ENCODE measurements at places on chromosomes 3 and 15. TPM values are rescaled to one million over a fixed set of nuclear protein-coding genes. Genes with fewer than 3 reads are reported as not detected.

- peak; percentile 7 for DNase-seq
These were observed 1.1 kb downstream of the SH2D7 start for GRCh38 chr15:78093242-78094020.

DNA sequence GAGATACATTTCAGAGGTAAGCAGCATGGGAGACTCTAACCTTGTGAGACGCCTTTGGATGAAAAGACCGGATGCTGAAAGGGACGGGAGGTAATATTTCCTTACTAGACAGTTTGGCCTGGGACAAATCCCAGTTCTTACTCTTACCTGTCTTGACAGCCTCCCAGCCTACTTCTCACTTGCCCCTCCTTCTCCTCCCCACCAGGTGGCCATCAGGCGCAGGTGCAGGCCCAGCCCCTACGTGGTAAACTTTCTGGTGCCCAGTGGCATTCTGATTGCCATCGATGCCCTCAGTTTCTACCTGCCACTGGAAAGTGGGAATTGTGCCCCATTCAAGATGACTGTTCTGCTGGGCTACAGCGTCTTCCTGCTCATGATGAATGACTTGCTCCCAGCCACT is 6.3 kb downstream of the HTR3D start:
- DNase-seq = no peak

GRCh38 chr15:41336549-41336948 is 3.9 kb downstream of the NUSAP1 start:
- no peak for DNase-seq

DNA sequence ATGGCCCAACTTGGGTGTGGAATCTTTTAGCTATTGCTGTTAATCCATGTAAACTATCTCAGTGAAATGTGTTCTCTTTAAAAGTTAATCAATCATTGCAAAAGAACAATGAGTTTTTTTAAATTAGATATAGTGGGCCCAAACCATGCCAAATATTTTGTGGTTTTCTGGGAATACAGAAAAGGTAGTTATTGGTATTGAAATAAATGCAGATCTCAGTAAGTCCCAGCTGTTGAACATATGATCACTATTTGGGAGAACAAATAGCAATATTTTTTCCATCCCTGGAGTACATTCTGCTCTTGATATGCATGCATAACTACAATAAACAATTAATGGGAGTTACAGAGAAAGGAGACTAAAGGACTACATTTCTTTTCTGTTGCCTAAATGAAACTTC is 36.0 kb upstream of the LEKR1 start:
- DNase-seq = no peak

DNA sequence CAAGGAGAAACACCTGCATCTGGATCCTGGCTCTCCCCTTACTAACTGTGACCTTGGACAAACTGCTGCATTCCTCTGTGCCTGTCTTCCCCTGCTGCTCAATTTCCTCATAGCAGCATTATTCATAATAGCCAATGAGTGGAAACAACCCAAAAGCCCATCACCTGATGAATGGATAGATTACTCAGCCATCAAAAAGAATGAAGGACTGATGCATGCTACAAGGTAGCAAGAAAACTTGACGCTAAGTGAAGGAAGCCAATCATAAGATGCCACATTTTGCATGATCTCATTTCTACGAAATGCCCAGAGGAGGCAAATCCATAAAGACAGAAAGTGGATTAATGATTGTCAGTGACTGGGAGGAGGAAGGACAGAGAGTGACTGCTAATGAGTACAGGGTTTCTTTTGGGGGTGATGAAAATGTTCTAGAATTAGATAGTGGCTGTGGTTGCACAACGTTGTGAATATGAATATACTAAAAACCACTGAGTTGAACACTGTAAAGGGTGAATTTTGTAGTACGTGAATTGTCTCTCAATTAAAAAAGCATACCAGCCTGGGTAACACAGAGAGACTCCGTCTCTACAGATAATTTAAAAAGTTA is 11.2 kb downstream of the IGDCC4 start:
- DNase-seq = no peak

GRCh38 chr15:77632534-77633133 is at the start of gene LINGO1:
Gene LINGO1, minus strand, starts transcription at chr15:77632912. Its CDS starts 597 bp downstream, at chr15:77632315.
- no peak for DNase-seq

DNA sequence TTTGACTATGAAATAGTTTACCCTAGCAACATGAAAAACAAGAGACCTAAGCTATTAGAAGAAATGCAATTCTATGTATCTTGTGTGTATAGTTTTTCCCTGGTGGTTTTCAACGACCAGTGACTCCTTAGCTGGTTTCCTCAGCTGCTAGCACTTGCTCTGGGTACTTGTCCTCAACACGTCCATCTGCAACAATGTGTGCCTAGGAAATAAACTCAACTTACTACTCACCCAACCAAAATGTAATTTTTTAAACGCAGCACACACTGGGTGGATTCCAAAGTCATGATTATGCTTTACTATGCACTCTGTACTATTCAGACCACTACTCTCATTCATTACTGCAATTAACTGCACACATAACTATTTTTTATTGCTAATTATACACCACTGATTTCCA is 31.0 kb downstream of the CPA3 start:
- DNase-seq = no peak

GRCh38 chr15:33126559-33127290 is 67.8 kb downstream of the FMN1 start:
- peak; percentile 82 for DNase-seq

GRCh38 chr3:52109611-52110301 is 44.5 kb downstream of the POC1A start:
- no peak for DNase-seq

DNA sequence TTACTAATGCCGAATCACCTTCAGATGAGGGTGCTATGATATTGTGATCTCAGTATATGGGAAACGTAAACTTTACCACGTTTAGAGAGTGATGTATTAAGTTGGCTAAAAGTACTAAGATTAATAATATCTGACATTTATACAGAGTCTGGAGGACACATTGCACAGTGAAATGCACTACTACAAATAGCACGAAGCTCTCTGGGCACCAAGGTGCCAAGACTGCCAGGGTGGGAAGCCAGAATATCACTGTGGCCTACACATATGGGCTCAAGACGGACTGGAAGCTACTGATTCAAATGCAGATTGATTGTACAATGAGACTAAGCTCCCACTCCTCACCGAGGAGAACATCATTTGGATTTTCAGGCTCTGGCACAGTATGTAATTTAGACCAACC is 113.3 kb upstream of the LIPC start:
- no peak for DNase-seq

- DNase-seq = no peak
These were observed 400.9 kb downstream of the PLOD2 start for GRCh38 chr3:145760036-145760435.

- no peak for DNase-seq
These were observed 23.0 kb downstream of the NEO1 start for GRCh38 chr15:73075160-73075859.

DNA sequence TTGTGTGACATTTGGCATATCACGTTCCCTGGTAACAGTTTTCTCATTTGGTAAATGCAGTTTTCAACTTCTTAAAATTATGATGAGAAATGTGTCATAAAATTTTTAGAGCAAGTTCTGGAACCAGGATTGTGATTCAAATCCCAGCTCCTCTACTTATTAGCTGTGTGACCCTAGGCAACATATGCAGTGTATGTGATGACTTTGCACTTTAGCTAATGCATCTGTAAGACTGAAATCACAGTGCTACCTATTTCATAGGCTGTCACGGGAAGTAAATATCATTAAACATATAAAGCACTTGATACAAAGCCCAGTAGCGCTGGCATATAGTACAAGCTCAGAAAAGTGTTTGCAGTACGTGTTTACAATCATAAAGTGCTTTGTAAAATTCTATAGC is 419.4 kb downstream of the GRM7 start:
- DNase-seq = no peak

DNA sequence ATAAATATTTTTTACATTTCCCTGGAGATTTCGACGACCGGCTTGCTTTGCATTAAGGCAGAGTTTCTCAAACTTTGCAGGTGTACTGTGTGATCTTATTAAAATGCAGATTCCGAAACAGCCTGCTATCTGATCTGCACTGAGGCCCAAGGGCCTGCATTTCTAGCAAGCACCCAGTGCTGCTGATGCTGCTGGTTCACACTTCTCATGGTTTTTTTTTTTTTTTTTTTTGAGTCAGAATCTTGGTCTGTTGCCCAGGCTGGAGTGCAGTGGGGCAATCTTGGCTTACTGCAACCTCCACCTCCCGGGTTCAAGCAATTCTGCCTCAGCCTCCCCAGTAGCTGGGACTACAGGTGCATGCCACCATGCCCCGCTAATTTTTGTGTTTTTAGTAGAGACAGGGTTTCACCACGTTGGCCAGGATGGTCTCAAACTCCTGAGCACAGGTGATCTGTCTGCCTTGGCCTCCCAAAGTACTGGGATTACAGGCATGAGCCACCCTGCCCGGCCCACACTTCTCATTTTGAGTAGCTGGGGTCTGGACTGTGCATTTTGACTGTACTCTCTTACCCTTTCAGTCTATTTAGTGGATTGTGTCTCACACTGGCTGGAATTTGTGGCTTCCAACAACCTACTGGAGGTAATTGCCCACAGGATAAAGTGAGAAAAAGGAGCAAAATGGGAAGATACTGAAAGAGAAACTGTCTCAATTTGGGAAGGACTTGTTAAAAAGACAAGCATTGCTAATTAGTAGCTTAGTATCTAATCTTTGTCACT is 94.1 kb downstream of the ITPR1 start:
- no peak for DNase-seq

GRCh38 chr3:55615039-55615693 is 128.1 kb upstream of the WNT5A start:
- no peak for DNase-seq

GRCh38 chr3:19997502-19997901 is 14.6 kb downstream of the PP2D1 start:
- DNase-seq = no peak

DNA sequence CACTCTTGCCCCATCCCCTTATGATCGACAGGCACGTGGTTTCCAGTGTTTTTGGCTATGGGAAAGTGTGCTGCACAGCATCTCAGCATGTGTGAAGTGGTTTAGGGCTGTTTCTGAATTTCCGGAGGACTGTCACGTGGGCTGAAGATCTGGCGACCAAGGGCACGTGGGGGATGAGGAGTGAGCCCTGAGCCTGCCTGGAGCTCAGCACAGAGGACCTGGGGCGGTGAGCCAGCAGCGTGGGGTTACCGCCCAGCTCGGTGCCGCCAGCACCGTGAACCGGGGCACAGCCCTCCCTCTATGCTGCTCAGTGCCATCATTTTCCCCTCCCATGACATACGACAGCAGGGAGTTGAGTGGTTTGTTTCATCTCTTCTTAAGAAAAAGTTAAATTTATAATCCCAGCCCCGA is 150.2 kb downstream of the DNAJB8 start:
- DNase-seq = no peak

GRCh38 chr3:62638316-62638715 is 236.9 kb downstream of the CADPS start:
- DNase-seq = no peak

- DNase-seq = no peak
These were observed 46.4 kb upstream of the TSEN2 start for GRCh38 chr3:12437861-12438260.

DNA sequence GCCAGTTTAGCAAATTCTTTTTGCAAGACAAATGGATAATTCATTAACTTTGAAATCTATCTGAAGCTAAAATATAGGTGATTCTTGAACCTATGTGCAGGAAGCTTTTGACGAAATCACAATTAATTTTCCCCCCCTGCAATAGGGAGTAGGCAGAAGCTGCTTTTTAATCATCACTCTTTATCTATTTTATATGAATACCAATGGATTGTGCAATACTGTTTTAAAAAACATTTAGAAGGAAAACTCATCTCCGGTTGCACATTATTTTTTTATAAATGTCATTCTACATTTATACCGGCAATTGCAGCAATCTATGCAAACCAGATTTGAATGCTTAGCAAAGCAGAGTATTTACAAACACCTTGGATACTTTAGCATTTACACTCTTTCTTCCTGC is 121.1 kb upstream of the TMCO5A start:
- no peak for DNase-seq

DNA sequence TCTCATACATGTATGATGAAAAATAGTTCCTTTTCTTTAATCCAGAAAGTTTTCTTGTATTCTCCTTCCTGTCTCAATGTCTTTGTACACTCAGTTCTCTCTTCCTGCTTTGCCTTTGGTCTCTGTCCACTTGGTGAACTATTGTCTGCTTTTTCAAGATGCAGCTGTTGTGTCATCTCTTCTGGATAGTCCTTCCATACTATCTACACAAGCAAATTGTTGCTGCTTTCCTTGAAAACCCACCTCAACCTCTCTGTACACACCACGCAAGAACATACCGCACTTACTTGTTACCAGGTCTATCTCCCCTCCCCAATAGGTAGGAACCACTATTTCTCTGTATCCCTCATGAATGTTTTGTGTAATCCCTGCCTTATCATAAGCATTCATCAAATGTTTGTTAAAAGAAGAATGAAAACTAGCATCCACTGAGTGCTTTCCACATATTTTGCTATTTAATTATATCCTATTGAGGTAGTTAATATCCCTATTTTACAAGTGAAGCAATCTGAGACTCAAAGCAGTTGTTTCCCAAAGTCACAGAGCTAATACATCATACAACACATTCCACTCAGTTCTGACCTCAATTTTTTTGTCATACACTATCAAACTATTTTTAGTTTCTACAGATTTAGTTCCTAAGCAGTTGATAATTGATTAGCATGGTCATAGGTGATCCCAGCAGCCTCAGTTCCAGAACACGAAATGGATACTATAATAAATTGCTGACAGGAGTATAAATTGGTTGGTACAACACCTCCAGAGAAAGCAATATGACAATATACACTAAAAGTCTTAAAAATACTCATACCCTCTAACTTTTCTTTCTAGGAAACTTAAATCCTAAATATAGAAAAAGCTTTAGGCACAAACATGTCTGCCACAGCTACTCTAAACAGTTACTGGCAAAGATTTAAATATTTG is 19.6 kb downstream of the HACL1 start:
- DNase-seq = no peak

GRCh38 chr15:79675982-79676381 is 220.8 kb downstream of the MTHFS start:
- DNase-seq = no peak

DNA sequence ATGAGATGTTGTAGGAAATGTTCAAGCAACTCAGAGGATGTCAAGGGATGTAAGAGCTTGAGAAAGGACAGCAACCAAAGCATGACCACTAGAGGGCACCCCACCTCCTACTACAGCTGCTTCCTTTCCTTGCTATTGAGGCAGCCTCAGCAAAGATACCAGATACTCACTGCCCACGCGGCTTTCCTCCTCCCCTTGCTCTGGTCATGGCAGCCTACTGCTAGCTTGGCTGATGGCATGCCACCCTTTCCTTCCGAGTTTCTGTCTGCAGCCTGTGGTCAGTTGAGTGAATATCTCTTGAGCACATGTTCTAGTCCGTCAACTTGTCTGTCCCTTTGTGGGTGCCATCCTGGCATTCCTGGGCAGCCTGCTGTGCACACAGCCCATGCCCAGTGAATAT is 4.4 kb upstream of the CXCR6 start:
- DNase-seq = peak; percentile 88

GRCh38 chr3:66227051-66227450 is 6.2 kb downstream of the SLC25A26 start:
- DNase-seq = no peak

- no peak for DNase-seq
These were observed 1070.4 kb downstream of the ROBO1 start for GRCh38 chr3:78697426-78697825.

- DNase-seq = no peak
These were observed 101.5 kb downstream of the PGPEP1L start for GRCh38 chr15:98905963-98906711.

The CRTAP gene
- total RNA-seq = 77.6 TPM

The ZNF385D gene
- 0.75 TPM for total RNA-seq

The CNTN4 gene
- total RNA-seq = 17.6 TPM

The KBTBD8 gene
- 3.3 TPM for total RNA-seq

The GOLGA8Q gene
- total RNA-seq = not detected

The RBPMS2 gene
- 17.7 TPM for total RNA-seq

The SCG5 gene
- 1.6 TPM for total RNA-seq

The ATP2B2 gene
- total RNA-seq = not detected
